AG09309 (cell line): ENCODE measurements at places on chromosomes 2 and 18.

GRCh38 chr2:69779258-69780001 lies 37.5 kb downstream of the ANXA4 start:
- DNase-seq: no peak

GRCh38 chr2:134167015-134167414 lies 86.9 kb upstream of the MGAT5 start:
- no peak for DNase-seq

DNA sequence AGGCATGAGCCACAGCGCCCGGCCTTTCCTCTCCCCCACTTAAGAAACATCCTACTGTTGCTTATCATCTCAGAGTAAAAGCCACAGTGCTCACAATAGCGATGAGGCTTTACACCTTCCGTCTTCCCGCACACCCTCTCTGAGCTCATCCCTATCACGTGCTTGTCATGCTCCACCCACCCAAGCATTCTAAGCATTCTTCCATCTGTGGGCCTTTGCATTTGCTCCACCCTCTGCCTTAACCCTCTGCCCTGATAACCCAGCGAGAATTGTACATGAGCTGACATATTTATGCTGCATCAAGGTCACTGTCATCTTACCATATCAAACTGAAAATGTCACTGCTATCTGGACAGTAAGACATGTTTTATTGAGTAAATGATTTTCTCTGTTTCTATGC lies 22.6 kb downstream of the FOXI3 start:
- no peak for DNase-seq

DNA sequence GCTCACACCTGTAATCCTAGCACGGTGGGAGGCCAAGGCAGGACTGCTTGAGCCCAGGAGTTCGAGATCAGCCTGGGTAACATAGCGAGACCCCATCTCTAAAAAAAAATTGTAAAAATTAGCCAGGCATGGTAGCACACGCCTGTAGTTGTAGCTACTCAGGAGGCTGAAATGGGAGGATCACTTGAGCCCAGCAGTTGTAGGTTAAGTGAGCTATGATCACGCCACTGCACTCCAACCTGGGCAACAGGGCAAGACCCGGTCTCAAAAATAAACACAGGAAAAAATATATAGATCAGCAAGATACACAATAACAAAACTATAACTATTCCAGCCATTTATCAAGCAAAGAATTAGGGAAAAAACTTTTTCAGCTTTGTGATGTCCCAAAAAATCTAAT lies 3.0 kb downstream of the SF3B1 start:
- DNase-seq: no peak

GRCh38 chr18:38023871-38024270 lies 458.3 kb upstream of the CELF4 start:
- DNase-seq: no peak

DNA sequence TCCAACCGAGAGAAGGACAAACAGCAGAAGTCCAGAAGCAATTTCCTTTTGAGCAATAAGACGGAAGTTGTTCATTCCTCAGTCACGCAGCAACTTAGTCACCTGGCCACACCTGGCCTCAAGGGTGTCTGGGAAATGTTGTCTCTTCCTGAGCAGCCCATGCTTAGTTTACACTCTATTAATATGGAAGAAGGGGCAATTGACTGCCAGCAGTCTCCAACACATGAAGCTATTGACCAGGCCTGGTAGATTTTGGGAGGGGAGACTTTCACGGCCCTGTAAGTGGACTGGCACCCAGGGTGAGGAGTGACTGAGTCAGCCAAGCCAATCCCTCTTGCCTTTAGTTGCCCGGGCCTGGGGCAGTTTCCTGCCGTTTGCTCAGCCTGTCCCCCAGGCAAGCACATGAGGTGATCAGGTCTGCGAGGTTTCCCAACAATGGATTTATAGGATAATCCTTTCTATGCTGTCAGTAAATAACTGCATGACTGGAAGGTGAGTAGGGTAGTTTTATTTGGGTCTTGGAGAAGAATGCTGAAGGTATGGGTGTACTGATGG lies 43.8 kb upstream of the PPP4R1 start:
- no peak for DNase-seq

- DNase-seq: no peak
Measured at GRCh38 chr2:8550937-8551621, 130.8 kb upstream of the ID2 start.

- no peak for DNase-seq
Measured at GRCh38 chr2:70380621-70381020, 78.8 kb upstream of the FAM136A start.

GRCh38 chr2:143071185-143071876 lies 57.9 kb upstream of the ARHGAP15 start:
- DNase-seq: no peak

DNA sequence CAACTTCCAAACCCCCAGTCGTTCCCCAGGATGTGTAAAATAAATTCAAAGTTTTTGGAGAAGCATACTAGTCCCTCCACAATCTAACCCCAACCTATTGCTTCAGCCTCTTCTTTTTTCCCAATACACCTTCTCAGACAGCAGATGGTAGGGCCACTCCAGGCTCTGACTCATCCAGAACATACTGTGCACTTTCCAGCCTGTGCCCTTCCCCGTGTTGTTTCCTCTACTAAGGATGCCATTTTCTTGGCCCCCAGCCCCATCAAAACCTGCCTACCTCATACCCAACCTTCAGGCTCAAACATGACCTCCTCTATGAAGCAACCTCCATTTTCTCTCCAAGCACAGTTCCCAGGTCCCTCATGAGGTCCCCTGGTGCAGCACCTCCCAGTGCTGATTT lies 669.3 kb downstream of the BCL11A start:
- no peak for DNase-seq

GRCh38 chr2:219344751-219345430 lies 12.3 kb upstream of the RESP18 start:
- no peak for DNase-seq

- DNase-seq: no peak
Measured at GRCh38 chr2:142286618-142287017, 155.8 kb upstream of the LRP1B start.

DNA sequence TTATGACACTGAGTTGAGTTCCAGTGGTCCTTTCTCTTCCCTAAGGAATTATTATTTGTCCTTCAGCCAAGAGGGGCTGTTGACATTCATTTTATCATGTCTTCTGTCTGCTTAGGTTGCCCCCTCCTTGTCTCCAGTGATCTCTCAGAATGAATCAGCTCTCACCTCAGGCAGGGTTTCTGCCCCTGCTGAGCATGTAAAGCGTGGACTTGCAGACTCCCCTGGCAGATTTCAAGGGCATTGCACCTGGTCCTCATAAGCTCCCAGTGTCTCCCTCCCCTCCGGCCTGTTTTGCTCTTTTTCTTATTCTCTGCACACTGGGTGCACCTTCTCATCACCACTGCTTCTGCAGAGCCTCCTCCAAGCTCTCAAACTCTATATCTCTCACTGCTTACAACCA lies 188.4 kb downstream of the KCNS3 start:
- no peak for DNase-seq

GRCh38 chr2:27191070-27191829 lies 20.6 kb upstream of the ATRAID start:
- DNase-seq: no peak

GRCh38 chr18:5841518-5841917 lies 53.8 kb downstream of the TMEM200C start:
- no peak for DNase-seq

DNA sequence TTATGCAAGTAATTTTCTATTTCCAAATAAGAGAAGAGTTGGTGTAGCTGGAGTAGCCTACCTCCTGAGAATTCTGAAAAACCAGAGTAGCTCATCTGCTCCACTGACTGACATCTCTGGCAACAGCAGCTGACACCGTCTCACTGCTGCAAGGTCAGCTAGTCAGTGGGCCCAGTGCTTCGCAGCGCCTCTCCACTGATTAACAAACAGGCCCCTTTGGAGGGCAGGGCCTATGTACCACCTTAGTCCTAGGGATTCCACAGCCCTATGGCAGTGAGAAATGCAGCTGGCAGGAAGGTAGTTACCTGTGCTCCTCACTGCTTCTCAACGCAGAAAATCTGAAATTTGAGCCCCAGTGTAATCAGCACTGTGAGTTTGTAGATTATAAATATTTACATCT lies 97.5 kb downstream of the DLGAP1 start:
- no peak for DNase-seq

DNA sequence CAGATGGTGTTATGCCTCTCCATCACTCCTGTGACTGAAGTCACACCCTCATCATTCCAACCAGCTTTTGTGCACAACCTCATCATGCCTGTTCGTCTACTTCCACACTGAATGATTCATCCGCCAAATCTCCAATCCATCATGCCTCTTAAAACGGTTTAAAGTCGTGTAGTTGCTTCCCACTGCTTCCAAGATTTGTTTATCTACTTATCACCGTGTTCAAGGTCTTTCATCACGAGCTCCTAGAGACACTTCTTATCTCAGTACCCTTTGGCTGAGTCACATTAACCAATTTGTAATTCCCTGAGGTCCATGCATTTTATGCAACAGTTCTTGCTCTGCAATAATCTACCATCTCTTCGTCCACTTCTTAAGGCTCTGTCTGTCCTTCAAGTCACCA lies 592.3 kb upstream of the ID2 start:
- DNase-seq: no peak

GRCh38 chr2:173149491-173149890 lies 73.8 kb downstream of the MAP3K20 start:
- no peak for DNase-seq

- no peak for DNase-seq
Measured at GRCh38 chr2:122706757-122707223, 951.3 kb downstream of the TSN start.

- DNase-seq: peak; percentile 70
Measured at GRCh38 chr18:59484561-59485328, 125.7 kb upstream of the LMAN1 start.

GRCh38 chr2:9247177-9247576 lies 40.6 kb downstream of the ASAP2 start:
- no peak for DNase-seq

DNA sequence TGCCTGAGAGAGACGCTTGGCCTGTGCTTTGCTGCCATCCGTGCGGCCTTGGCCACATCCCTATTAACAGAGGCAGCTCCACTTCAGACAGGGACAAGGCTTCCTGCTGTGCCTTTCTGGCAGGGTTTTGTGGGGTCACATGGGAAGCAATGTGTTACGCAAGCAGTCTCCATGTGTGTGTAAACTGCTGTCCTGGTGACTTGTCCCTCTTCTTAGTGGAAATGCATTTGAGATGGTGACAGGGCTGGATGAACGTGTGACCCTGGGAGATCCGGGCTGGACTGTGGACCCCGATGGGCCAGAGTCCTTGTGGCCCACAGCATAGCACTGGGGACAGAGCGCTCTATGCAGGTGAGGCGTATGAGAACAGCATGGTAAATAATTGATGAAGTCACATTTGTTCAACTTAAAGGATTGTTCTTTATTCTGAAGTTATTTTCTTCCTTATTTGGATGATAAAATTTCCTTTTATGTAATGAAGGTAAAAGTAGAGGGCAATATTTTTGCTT lies 23.2 kb downstream of the ASB1 start:
- no peak for DNase-seq

- DNase-seq: no peak
Measured at GRCh38 chr2:239715202-239715601, 309.9 kb downstream of the NDUFA10 start.

GRCh38 chr18:67916097-67916496 lies 399.6 kb upstream of the DSEL start:
- DNase-seq: no peak

- no peak for DNase-seq
Measured at GRCh38 chr2:184520441-184520840, 77.9 kb upstream of the ZNF804A start.

- peak; percentile 45 for DNase-seq
Measured at GRCh38 chr2:85811180-85812093, 57.6 kb downstream of the ATOH8 start.

DNA sequence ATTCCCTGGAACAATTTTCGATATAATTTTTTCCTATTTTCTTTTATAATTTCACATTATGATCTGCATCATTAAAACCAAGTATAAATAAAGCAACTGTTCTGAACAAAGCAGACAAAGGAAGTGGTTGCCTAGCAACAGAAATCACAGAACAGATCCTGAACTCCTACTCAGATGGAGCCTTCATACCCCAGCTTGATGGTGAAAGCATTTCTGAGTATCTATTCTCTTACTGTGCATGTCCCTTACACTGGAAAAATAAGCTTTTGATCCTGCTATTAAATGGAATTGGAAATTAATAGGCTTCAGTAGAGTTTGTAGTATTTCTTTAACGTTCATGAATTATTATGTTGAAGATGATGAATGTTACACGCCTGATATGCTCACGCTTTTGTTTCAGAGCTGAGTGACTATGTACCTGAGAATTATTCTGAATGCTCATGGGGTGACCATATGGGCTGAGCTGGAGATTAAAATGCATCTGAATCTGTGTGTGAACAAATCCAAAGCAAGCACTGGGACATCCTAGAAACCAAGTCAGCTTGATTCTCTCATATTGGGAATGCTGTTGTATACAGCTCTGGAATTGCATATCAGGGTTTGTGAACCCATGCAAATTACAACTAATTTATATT lies 254.0 kb downstream of the KCNJ3 start:
- no peak for DNase-seq

DNA sequence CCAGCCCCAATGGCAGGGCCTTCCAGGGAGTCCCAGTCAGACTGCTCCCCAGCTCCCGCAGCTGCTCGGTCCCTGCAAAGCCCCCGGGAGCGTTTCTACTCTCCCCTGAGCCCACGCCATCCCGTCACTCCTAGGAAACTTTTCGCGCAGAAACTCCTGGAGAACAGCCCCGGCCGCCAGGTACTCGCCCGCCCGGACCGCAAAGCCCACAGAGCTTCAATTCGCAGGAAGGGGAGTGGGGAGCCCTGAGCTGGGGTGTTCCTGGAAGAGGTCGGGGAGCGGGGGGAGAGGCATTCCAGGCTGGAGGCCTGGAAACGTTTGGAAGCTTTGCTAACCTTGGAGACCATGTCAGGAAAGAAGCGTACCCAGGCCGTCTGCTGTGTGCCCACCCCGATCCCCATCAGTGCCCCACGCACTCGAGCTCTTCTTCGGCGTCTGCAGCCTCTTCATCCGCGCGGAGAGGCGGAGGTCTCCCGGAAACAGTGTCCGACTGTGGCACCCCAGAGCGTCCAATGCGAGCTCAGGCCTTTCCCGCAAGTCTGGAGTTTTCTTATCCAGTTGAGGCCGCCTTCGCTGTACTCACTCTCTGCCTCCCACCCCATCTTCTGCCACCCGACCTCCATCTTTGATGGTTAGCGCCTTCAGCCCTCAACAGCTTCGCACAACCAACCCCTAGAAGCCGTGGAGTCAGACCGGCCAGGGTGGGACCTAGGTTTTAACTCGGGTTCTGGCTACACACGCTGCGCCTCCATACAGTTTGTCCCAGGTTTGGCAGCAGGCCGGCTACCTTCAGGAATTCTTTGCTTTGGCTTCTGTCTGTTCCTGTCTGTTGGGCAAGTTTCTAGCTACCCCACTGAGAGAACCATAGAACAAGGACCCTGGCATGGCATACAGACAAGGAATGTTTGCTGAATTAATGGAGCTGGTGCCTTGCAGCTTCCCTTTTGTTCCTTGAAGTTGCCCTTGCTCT lies 3.7 kb downstream of the PCGF1 start:
- no peak for DNase-seq
